ENCODE measurements at places on chromosomes 11 and 22.
A peak's percentile ranks its signal among the peaks of the same experiment; 100 is the strongest.

DNA sequence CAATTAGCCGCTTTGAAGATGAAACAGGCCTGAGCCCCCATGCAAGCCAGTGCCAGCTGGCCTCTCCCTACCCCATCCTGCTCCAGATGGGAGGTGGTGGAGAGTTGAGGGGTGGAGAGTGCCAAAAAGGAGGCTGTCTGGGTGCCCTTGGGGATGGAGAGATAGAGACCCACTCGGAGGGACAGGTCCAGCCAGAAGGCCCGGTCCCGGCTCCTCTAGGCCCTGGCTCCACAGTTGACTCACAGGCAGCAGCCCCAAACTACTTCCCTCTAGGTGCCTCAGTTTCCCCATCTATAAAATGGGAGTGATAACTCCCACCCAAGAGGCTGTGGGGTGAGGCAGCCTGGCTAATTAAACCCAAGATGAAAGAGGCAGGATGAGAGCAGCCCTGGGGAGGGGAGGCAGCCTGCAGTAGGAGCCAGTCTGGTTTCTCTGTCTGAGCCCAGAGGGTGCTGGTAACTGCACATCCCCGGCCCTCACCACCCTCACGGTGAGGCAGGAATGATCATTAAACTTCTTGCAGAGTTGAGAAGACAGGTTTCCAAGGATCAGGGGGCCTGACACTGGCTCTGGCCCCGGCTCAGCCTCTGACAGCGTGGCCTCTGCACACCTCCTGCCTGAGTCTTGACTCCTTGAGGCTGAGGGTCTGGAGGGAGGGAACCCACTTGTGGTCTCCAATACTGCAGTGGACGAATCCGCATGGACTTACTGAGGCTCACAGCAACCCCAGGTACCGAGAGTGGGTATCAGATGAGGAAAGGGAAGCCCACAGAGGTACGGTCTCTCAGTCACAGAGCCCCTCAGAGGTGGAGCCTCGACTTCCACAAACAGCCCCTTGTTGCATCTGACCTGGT is 1.4 kb upstream of the AP5B1 start:
- DNase-seq = no peak

GRCh38 chr11:36594316-36594989 is at the start of gene IFTAP:
TSS of gene IFTAP (plus strand) at chr11:36594502. CDS start at chr11:36610104, 15,602 bp downstream.
- peak; percentile 93 for DNase-seq

DNA sequence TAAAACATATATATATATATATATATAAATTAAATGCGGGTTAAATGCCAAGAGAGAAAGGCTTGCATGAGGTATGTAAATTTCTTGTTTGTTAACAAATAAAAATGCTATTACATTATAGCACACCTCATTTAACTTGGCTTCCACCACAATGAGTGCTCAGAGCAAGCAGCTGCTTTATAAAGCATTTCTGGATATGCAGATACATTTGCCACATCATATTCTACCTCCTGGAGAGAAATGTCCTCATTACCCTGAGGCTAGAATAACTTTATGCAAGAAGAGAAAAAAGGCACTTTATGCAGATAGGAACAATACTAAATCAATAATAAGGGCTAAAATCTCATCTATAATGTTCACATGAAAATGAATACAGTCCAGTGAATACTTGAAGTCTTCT is 181.7 kb upstream of the CCDC90B start:
- DNase-seq = no peak

DNA sequence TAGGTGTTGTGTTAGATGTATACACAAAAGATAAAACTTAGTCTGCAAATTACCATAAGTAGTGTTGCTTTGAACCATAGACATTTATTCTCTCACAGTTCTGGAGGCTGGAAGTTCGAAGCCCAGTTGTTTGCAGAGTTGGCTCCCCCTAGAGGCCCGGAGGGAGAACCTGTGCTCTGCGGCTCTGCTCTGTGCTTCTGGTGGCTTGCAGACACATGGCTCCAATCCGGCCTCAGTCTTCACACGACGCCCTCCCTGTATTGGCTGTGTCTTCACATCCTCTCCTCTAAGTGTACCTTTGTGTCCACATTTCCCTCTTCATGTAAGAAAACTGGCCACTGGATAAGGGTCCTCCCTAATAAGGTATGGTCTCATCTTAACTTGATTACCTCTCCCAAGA is 128.4 kb downstream of the OPCML start:
- peak; percentile 58 for DNase-seq

DNA sequence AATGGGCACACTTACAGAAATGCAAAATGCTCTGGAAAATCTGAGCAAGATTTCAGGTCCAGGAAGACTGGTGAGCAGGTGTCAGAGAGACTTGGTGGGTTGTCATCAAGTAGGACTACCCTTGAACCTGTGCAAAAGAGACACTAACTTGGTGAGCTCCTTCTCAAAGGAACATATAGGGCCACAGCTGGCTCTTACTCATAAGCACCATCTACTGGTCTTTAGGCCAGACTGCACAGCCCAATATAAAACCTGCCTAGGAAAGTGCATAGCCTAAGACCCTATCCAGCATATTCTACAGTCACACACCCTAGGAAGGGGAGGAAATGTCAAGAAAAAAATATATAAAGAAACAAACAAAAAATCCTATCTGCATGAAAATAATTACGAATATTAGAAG is 18.2 kb upstream of the OR10W1 start:
- peak; percentile 52 for DNase-seq

DNA sequence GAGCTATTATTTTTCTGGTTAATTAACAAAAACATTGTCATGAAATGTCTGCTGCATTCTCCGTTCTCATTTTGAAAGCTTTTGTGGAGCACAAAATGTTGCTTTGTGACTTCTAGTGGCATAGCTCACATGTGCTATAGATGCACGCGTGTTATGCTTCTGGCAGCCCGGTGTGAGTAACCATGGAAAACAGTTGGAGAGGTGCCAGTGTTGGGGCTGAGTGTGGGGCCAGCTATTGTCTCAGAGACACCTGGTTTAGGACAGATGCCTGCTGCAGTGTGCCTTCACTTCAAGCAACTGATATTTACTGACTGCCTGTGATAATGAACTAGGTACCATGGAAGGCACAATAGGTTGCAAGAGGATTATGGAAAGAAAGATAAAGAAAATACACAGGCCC is 760.6 kb downstream of the NTM start:
- peak; percentile 94 for DNase-seq

DNA sequence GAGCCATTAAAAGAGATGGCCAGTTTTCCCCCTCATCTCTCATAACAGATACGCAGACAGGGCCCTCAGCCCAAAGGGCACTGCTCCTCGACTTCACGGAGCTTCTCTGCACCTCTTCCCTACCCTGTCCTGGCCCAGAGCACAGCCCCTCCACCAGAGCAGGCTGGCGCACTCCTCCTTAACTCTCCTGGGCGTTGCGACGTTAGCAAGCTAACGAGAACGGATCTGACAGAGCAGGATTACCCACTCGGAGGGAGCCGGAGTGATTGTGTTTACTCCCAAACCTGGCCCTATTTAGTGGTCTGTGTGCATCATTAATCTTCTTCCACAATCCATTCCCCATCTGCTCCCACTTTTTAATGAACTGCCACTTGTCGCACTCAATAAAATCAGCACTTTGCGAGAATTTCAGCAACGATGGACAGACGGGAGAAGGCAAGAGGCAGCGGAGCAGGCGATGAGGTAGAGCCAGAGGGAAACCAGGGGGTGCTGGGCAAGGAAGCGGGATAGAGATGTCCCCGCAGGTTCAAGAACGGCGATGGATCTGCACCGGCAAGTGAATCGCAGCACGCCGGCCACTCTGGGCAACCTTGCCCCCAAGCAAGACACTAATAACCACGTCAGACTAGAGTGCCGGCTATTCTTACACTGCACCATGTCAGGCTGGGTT is 159.4 kb downstream of the BUD13 start:
- DNase-seq = no peak

- DNase-seq = no peak
Measured at GRCh38 chr11:19398273-19398672, 157.5 kb upstream of the E2F8 start.
